Activated CD4-positive, alpha-beta memory T cell treated with anti-CD3 and anti-CD28 coated beads for 36 hours (primary cell): ENCODE measurements at places on chromosomes 2 and 18.

DNA sequence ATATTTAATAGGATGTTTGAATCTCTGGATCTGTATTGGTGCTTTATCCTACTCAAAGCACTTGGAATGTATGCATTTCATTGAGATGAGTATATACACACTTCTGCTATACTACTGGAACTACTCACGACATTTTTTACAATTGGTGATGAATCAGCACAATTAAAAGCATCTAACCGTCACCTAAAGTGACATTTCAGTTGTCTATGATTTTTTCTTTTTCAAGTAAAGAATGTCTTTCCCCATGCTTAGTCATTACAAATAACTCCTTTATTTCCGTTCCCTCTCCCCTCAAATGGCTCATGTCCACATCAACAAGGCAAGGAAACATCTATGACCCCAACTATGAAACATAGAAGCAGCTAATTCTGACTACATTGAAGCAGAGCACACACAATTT lies 77.3 kb downstream of the CLIP4 start:
- no peak for DNase-seq

GRCh38 chr18:26722565-26722931 lies 143.0 kb downstream of the AQP4 start:
- no peak for DNase-seq

GRCh38 chr18:38368246-38368645 lies 802.6 kb upstream of the CELF4 start:
- no peak for DNase-seq

- no peak for DNase-seq
Measured at GRCh38 chr2:73701968-73702665, 35.0 kb downstream of the TPRKB start.

DNA sequence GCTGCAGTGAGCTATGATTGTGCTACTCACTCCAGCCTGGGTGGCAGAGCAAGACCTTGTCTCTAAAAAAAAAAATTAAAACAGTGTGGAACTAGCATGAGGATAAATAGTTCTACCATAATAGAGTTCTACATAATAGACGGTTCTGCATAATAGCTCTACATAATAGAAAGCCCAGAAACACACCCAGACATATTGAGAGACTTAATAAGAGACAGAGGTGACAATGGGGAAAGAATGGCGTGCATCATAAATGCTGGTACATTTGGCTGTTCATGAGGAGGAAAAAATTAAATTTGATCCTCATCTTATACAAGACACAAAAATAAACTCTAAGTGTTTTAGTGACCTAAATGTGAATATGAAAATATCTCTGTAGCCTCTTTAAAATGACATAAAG lies 58.5 kb downstream of the PTRHD1 start:
- DNase-seq, result no peak
